NCI-H82 (cell line): ENCODE measurements at places on chromosomes 3 and 15.

- no peak for DNase-seq
Observed at GRCh38 chr3:52185837-52186236, 12.1 kb upstream of the ALAS1 start.

- no peak for DNase-seq
Observed at GRCh38 chr3:159634483-159634882, 354.2 kb upstream of the IL12A start.

DNA sequence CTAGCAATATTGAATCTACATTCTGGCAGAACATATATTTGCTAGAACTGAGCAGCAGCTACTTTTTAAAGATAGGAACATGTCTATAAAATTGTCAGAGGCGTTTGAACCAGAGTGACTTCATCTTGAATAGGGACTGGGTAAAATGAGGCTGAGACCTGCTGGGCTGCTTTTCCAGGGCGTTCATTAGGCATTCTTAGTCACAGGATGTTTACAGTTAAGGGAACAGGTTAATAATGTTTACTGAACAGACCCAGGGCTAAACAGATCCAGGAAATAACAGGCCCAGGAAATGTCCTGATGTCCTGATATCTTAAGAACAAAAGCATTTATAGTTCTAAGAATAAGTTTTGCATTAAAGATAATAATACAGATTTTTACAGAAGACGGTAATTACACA, 34.5 kb upstream of the B3GALNT1 start:
- no peak for DNase-seq

DNA sequence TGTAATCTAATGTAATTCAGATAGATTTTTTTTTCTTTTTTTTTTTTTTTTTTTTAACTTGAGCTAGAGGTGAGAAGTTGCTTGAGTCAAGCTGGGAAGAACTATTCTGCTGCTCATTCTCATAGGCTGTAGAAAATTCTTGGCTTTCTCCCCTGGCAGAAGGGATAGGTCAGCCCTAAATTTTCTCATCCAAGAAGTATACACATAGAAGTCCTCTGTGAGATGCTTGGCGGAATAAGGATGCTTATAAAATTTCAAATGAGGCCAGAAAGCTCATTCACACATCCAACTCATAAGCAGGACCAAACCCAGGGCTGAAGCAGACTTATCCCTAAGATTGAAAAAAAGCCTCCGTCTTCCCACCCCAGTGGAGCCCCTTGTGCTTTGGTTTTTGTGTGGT, 572.5 kb downstream of the SQOR start:
- DNase-seq = no peak

DNA sequence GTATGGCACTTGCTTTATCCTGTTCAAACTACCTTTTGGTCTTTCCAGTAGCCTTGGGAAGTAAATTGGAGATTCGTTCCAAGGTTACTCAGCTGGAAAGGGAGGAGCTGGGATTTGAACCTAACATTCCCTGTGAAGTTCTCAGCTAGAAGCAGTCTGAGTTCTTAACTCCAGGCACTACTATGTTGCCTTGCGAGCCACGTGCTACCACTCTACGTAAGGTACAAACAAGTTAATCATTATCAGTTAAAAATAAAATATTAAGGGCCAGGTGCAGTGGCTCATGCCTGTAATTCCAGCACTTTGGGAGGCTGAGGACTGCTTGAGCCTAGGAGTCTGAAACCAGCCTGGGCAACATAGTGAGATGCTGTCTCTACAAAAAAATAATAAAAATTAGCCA, 30.7 kb upstream of the CDCP1 start:
- no peak for DNase-seq

DNA sequence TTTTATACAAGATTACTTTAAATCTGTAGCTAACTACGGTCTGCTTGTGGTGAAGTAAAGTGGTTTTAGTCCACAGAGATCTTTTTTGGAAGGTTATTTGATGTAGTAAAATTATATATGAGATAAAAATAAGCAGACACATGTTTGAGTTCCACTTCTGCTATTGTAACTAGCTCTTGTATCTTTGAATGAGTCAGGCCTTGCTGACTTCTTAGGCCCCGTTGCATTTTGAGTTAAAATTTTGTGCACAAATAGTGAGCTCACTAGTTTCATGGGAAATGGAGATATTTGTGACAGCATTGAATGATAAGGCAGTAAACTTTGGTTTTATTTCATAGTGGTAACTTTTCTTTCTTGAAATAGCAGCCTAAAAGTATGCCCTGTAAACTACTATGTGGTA, 42.6 kb downstream of the ARIH1 start:
- no peak for DNase-seq

- peak; percentile 16 for DNase-seq
Observed at GRCh38 chr15:65532738-65533051, 2.4 kb downstream of the HACD3 start.

GRCh38 chr3:193548406-193548805, 6.3 kb downstream of the ATP13A4 start:
- no peak for DNase-seq

GRCh38 chr3:47008851-47009224, 29.4 kb downstream of the NBEAL2 start:
- DNase-seq = no peak

GRCh38 chr3:43506644-43507043, 115.2 kb downstream of the ANO10 start:
- DNase-seq = no peak

GRCh38 chr15:51288143-51289065, 50.0 kb downstream of the CYP19A1 start:
- DNase-seq = no peak

DNA sequence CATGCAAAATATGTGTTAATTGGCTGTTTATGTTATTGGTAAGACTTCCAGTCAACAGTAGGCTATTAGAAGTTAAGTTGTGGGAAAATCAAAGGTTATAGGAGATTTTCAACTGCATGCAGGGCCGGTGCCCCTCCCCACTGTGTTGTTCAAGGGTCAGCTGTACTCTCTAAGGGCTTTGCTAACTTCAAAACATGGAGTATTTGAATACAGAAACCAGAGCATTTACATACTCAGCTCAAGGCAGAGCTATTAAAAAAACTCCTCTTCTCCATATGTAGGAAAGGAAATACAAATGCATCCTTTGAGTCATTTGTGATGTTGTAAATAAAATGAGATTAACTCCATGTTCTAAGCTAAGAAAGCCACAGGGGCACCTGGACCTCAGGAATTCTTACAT, 16.8 kb downstream of the IL17RB start:
- no peak for DNase-seq

GRCh38 chr3:76307556-76307955, 522.2 kb upstream of the ZNF717 start:
- no peak for DNase-seq

DNA sequence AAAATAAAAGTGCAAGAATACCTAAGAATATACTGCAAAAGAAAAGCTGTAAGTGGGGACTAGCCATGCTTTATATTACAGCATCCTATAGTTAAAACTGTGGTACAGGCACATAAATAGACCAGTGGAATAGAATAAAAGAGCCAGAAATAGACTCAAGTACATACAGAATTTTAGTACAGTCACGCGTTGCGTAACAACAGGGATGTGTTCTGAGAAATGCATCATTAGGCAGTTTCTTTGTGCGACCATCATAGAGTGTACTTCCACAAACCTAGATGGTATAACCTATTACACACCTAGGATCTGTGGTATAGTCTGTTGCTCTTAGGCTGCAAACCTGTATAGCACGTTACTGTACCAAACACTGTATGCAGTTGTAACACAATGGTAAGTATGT, 61.8 kb downstream of the PCCB start:
- DNase-seq = no peak

DNA sequence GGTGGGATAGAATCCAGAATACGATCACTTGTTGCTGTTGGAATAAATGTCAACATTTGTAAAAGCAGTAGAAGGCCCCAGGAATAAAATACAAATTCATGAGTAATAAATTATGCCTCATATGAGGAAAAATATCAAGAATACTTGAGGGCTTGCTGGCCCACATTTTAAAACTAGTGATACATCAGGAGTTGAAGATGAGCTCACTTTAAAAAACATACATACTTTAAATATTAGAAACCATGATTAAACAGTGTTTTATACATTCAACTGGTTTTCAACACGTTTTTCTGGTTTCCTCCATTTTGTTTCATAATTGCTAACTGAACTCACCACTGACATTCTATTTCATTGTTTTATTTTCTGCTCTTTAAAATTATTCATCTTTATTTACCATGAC, 141.4 kb downstream of the TFG start:
- no peak for DNase-seq

GRCh38 chr3:134749802-134750553, 45.1 kb upstream of the EPHB1 start:
- peak; percentile 56 for DNase-seq

DNA sequence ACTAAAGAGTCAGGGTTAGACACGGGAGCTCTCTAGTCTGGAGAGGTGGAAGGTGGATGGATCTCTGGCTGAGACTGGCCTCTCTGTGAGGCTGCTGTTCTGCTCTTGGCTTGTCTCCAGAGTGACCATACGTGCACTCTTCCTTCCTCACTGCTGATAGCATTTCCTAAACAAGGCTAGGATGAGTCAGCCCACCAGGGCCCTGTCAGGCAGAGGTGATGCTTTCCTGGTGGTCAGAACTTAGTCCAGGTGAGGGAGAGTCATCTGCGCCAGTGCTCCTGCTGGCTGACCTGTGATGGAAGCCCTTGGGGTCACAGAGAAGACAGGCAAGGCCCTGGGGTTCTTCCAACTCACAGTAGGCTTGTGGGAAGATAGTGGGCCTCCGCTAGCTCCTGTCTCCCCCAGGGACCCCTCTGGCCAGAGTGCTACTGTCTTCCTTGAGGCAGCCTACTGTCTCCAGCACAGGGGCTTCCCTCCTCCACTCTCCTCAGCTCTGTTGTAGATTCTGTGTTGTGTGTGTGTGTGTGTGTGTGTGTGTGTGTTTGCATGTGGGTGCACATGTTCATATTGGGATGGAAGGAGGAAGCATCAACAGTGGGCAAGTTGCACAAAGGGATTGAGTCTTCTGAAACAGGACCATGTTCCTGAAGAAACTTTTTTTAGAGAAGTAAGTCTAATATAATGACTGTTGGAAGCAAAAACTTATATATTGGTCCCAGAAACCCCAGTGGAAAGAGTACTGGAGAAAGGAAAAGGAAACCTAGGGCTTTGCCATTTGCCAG, 16.5 kb downstream of the ALPK3 start:
- DNase-seq = no peak

- peak; percentile 77 for DNase-seq
Observed at GRCh38 chr3:136819392-136819730, 435 bp downstream of the SLC35G2 start.

DNA sequence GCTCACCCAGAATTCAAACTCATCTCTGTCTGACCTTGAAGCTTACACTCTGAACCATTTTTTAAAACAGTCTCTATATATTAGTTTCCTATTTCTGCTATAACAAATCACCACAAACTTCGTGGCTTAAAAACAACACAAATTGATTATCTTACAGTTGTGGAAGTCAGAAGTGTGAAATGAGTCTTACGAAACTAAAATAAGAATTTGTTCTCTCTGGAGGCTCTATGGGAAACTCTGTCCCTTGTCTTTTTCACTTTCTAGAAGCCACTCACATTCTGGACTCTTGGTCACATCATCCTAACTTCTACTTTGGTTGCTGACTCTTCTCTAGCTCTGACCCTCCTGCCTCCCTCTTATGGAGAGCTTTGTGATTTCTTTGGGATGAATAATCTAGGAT, 429.3 kb upstream of the THBS1 start:
- DNase-seq = no peak

- DNase-seq = peak; percentile 89
Observed at GRCh38 chr3:185280572-185281365, 26.9 kb upstream of the EHHADH start.

DNA sequence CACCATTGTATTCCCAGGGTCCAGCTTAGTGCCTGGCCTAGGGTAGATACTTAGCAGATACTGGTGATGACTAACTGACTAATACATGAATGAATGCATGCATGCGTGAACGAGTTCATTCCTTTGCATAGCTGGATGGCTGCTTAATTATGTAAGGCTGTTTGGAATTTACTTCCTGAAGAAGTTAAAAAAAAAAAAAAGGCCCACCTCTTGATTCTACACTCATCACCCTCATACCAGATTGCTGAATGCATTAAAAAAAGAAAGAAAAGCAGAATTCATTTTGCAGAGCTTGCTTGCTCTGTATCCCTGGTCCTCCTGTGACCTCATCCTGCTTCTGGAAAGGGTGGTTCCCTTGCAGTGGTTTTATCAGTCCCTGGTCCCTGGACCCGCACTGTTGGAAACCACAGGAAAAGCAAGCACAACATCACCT, 277.6 kb upstream of the CFAP20DC start:
- no peak for DNase-seq

- DNase-seq = peak; percentile 81
Observed at GRCh38 chr15:51367322-51367976, 26.0 kb downstream of the GLDN start.

DNA sequence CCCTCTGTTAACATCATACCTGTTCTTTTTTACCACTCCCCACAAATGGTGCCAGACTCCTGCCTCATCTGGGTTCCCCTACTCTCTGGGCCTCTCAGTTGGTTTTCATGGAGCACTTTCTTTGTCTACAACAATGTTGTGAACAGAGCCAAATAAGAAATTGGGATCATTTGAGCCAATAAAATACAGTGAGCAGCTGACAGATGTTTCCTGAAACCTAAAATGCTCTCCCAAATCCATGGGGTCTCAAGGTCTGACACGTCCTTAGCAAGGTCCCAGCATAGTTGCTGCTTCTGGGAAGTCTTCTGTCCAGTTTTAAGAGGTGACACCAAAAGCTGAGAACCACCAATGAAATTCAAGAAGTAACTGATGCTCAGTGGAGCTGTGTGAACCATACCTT, 1.7 kb downstream of the NMNAT3 start:
- no peak for DNase-seq
